EH (cell line): ENCODE measurements at places on chromosomes 3 and 15.

DNA sequence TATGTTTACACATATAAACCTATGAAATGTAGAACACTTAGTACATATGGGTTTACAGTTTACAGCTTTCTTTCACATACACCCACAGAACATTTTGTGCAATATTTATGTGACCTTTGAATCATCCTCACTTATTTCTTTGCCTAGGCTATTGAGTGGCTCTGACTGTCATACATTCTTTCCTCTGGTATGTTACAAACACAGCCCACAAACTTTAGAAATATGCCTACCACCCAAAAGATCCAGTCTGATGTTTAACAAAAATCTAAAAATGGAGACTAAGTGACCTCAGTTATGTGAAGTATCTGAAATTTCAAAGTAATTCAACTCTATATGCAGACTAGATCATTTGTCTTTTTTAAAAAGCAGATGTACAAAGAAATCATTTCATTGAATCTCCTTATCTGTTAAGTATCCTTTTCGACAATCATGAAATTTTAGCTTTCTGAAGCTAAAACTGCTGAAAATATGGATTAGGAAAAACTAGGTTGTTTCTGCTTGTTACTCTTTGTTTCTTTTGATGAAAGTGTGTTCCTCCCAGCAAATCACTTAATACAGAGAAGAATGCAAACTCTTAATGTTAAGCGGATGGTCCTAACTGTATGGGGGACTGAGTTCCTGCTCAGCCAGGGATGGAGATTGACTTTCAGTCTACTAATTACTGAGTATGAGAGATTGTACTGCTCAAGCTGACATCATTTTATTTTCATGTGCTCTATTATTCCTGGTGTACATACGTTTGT is 27.7 kb downstream of the CCDC54 start:
- peak; percentile 94 for DNase-seq

DNA sequence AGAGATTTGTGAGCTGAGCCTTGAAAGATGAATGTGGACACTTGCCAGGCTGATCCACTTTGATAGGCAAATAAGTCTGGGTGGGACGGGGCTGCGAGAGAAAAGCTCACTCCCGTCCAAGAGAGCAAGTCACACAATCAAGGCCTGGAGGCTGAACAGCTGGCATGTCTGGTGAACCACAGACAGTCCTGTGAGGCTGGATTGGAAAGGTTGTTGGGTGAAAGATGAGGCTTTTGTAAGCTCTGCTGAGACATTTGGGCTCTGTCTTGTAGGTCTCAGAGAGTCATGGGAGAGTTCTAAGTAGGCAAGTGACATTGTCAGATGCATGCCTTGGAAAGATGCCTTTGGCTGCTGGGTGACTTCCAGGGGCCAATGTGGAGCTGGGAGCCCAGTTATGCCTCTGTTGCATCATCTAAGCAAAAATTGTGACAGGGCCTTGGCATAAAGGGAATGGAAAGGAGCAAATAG is 38.5 kb downstream of the RPLP1 start:
- DNase-seq: no peak

GRCh38 chr3:64918989-64919388 is 231.2 kb upstream of the ADAMTS9 start:
- DNase-seq: no peak

DNA sequence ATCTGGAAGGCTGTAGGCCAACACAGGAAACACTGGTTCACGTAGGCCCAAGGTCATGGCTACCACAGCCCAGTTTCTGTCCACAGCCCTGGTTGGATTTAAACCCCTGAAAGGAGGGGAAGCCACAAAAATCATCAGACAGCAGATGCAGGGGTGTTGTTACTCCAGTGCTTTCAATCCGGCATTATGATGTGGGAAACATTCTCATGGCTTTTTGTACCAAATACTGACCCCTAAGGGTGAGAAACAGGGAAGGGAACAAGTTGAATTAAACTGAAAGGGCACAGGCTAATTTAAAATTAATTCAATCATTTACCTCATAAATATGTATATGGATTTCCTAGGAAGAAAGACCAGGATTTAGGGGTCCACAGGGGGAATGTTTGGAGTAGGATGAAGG is 375.6 kb downstream of the CTNNB1 start:
- DNase-seq: peak; percentile 3

DNA sequence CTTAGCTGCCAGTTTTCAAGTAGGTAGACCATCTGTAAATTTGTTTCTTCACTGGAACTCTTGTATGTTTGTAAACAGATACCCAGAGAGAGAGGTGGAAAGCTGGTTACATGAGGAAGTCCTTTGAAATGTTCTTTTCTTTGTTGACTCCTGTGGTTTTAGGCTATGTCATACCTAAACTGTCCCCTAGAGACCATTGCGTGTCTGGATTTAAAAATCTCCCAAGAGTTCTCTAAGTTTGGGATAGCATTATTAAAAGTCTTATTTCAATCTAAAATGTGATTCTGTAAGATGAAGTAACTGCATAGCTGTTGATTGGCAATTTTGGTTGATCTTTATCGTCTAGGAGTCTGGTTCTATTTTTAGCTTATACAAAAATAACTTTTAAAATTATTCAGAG is 127.2 kb downstream of the GHSR start:
- peak; percentile 55 for DNase-seq

GRCh38 chr3:4935347-4935746 is 43.9 kb upstream of the BHLHE40 start:
- no peak for DNase-seq

GRCh38 chr15:96959501-96959900 is 629.0 kb downstream of the NR2F2 start:
- no peak for DNase-seq

- peak; percentile 87 for DNase-seq
These were observed 50.3 kb downstream of the FILIP1L start for GRCh38 chr3:100063929-100064461.

DNA sequence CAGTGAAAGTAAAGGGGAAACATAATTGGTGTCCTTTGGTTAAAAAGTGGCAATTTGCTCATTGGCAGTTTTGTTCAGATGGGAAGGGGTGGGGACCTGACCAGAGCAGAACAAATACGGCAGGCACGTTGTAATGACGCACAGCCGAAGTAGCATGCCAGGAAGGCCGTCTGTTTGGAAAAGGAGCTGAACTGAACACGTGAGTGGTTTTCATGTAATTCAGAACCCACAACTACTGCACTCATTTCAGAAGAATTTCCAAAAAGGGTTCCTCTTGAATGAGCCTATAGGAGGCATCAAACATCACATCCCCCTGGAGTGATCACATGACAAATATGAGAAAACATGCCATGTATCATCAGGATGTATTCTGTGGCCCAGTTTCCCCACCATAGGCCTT is 42.9 kb upstream of the LMCD1 start:
- peak; percentile 98 for DNase-seq

DNA sequence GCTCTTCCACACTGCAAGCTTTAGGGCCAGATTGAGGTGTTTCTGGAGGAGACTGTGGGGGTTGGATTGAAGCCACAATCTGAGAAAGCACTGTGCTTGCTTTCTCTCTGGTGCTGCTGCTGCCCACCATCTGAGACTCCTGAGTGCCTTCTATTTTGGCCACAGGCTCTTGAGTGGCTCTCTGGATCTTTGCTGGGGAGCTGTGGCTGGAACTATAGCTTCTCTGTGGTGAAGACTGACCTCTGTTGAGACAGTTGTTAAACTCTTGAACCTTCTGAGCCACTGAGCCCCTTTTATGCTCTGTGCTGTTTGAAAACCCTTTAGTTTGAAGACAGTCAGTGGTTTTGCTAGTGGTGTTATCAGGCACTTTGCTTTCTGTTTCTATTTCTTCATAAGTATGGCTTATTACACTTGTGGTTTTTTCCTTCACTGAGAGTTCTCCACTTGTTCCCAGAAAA is 108.7 kb upstream of the TSPAN3 start:
- no peak for DNase-seq

- no peak for DNase-seq
These were observed 62.1 kb upstream of the SPRED1 start for GRCh38 chr15:38190501-38190900.

DNA sequence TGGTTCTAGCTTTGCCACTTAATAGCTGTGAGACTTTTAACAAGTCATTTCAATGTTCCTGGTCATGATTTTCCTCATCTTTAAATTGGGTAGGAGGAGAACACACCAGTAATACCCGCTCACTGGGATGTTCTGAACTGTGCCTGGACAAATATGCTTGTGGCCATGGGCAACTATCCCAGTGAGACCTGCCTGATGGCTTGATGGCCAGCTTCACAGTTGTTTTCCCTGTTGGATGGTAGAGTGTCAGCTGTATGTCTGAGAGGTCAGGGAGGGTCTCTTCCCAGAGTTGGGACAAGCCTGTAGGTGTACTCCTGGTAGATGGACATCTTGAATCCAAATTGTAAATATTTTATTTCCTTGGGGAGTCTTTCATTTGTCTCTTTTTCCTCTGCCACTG is 92.5 kb upstream of the PFN2 start:
- no peak for DNase-seq

DNA sequence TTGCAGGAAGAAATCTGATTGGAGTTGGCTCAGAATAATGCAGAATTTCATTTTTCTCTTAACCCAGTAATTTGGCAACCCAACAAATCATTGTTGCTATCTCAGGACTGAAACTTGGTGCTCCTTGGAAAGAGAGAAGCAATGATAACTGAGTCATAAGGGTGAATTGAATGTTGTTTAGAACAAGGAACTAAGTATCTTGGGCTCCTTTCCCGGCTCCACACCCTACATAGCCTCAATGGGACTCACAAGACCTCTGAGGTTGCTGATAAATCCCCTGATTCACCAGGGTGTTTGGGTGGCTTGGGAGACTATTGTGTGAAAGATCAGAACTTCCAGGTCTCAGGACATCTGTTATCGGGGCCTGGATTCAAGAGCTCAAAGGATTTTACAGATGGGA is 7.8 kb upstream of the RAB8B start:
- DNase-seq: no peak

DNA sequence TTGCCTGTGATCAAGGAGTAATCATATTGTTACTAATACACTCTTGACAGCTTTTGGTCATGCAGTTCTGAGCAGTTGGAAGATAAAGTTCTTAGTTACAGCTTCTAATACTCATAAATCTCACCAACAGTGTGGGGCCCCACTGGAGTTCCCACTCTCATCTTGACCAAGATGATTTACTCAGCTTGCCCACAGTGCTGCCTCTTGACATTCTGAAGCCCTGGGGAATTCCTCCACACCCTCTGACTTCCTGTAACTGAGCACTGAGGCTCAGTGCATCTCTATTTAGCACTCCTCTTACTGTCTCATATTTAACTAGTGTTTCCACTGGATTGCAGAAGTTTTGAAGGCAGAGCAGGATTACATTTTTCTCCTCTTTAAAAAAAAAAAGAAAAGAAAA is 1.9 kb upstream of the ARL6IP5 start:
- DNase-seq: peak; percentile 85

- DNase-seq: no peak
These were observed 150.1 kb downstream of the PDZRN3 start for GRCh38 chr3:73474619-73475018.

GRCh38 chr3:181253796-181254195 is 264.3 kb upstream of the DNAJC19 start:
- DNase-seq: no peak

DNA sequence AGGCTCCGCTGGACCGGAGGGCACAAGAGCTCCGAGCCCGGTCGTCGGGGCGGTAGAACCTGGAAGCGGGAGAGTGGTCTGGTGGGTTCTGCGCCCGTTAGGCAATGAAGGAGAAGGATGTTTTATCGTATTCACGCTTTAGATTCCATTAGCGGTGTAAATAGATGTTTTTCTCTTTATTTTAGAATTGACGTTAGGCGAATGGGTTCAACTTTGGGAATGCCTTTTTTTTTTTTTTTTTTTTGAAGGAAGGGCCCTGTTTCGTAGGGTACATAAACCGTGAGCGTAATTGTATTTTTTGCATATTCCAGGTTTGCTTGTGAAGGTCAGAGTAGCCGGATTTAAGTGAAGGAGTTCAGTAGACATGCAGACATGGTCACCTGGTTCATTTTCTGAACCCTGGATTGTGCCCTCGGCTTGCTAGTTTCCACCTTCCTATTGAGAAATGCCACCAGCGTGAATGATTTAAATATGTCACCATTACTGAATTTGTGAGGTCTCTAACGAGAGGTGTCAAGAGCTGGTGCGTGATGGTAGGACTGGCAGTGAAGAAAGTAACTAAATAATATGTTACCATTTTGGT is 808 bp downstream of the RBM6 start:
- DNase-seq: no peak

GRCh38 chr3:98733812-98734281 is 29.3 kb upstream of the ST3GAL6 start:
- DNase-seq: no peak

- no peak for DNase-seq
These were observed 80.8 kb downstream of the CLSTN2 start for GRCh38 chr3:140015741-140016140.

DNA sequence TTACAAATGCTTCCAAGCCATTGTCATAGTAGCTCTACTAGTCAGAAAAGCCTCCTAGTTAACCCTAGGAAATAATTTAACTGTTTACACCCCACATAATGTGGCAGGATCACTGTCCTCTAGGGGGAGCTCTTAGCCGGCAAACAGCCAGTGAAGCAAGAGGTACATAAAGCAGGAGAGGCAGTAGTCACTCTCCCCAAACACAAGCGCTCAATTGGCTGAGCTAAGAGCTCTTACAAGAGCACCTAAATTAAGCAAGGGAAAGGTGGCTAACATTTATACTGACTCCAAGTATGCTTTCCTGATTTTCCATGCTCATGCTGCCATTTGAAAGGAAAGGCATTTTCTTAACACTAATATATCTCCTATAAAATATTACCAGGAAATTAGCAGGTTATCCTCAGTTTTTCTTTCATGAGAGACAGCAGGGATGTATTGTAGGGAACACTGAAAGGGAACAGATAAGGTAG is 37.6 kb downstream of the NCEH1 start:
- peak; percentile 80 for DNase-seq

DNA sequence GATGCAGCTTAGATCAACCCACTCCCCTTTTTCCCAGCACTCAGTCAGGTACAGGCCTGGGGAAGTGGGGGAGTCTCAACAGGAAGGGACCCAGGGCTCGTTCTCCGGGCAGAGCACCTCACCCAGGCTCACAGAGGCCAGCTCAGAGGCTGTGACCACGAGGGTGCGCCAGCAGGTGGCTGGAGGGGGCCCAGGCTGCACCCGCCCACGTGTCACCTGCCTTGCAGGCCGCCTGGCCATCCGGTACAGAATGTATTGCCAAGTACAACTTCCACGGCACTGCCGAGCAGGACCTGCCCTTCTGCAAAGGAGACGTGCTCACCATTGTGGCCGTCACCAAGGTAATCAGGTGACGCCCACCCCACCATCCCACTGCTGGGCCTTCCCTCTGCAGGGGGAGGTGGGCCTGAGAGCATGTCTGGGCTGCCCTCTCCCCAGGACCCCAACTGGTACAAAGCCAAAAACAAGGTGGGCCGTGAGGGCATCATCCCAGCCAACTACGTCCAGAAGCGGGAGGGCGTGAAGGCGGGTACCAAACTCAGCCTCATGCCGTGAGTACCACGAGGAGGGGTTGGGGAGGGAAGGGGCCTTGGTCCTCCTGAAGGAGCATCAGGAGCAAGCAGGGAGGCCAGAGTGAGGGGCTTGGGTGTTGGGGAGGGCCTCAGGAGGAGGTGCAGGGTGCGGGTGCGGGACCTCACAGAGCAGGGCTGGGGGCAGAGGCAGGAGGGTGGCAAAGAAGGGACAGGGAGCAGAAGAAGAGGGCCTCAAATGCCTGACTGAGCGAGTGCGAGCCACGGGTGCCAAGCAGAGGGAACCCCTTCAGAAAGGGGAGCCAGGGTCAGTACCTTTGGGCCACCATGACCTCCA is 14.0 kb upstream of the LMAN1L start:
- DNase-seq: no peak

GRCh38 chr3:17227472-17227871 is 342.7 kb downstream of the PLCL2 start:
- no peak for DNase-seq

GRCh38 chr3:138469874-138470273 is 35.5 kb downstream of the ESYT3 start:
- DNase-seq: no peak

GRCh38 chr15:74146277-74146800 is 16.0 kb downstream of the ISLR2 start:
- no peak for DNase-seq
